IMR-90 (cell line): ENCODE measurements at places on chromosomes 5 and 9. TPM values are rescaled to one million over a fixed set of nuclear protein-coding genes. Genes with fewer than 3 reads are reported as not detected.

The SPDL1 gene
- 23.9 and 29.4 TPM in 2 replicates for polyA plus RNA-seq

The SPTLC1 gene
- polyA plus RNA-seq: 59.9 and 65.7 TPM in 2 replicates

The DELE1 gene
- polyA plus RNA-seq: 66.1 and 73.3 TPM in 2 replicates

The ANKRD20A1 gene
- polyA plus RNA-seq: 0.22 TPM in 1 of 2 replicates, not detected in the other

The IFNA10 gene
- polyA plus RNA-seq: not detected in 2 replicates

The TMEFF1 gene
- 0.62 and 0.89 TPM in 2 replicates for polyA plus RNA-seq

The ANAPC2 gene
- polyA plus RNA-seq: 29.5 and 34.3 TPM in 2 replicates

The PCDHGA3 gene
- polyA plus RNA-seq: 1.6 and 1.8 TPM in 2 replicates

The TLX3 gene
- polyA plus RNA-seq: not detected in 2 replicates

The ZNF454 gene
- 0.07 and 0.12 TPM in 2 replicates for polyA plus RNA-seq

The TAF11L10 gene
- not detected in 2 replicates for polyA plus RNA-seq

The TLE1 gene
- 51.0 and 52.9 TPM in 2 replicates for polyA plus RNA-seq

The PCDHGB5 gene
- 20.0 and 21.1 TPM in 2 replicates for polyA plus RNA-seq

The PROB1 gene
- 0.36 and 0.38 TPM in 2 replicates for polyA plus RNA-seq

The RECK gene
- polyA plus RNA-seq: 38.5 and 44.0 TPM in 2 replicates

The PNPLA7 gene
- polyA plus RNA-seq: 0.70 and 0.89 TPM in 2 replicates

The KCNN2 gene
- polyA plus RNA-seq: 7.5 and 8.8 TPM in 2 replicates

DNA sequence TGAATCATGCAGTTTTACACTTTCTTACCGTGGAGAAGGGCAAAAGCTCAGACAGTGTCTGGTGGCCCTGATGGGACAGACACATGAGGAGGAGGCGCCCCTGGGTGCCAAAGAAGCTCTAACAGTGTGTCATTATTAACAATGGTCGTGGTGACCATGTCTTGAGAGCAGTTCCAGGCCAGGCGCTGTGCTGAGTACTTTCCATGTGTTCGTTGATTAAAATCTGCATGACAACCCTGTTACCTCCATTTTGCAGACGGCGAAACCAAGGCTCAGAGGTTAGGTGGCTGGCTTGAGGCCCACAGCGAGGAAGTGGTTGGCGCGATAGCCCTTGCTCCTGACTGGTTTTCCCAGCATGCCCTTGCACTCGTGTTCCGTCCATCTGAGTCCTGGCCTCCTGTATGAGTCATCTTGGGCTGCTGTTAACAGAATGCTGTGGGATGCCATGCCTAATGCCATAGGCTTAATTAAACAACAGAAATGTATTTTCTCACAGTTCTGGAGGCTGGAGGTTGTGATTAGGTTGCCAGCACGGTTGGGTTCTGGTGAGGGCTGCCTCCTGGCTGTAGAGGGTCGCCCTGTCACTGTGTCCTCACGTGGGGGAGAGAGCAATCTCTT is 92.0 kb downstream of the AMBP start:
- DNase-seq: peak; percentile 41

DNA sequence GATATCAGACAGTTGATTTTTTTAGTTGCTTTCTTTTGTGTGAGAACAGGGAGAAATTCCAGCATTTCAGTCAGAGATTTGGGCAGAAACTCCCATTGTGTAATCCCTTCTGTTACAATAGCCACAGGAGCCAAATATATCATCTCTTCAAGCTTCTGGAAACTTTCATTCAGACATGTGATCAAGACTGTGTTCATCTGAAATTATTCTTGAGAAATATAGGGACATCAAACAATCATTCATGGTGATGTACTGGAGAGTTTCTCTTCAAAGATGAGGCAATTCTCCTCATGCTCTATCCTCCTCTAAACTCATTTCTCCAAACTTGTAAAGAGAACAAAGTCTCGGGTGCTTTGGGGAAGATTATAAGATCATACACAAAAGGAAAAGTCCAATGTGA is 35.2 kb upstream of the CSNK1G3 start:
- DNase-seq: no peak

DNA sequence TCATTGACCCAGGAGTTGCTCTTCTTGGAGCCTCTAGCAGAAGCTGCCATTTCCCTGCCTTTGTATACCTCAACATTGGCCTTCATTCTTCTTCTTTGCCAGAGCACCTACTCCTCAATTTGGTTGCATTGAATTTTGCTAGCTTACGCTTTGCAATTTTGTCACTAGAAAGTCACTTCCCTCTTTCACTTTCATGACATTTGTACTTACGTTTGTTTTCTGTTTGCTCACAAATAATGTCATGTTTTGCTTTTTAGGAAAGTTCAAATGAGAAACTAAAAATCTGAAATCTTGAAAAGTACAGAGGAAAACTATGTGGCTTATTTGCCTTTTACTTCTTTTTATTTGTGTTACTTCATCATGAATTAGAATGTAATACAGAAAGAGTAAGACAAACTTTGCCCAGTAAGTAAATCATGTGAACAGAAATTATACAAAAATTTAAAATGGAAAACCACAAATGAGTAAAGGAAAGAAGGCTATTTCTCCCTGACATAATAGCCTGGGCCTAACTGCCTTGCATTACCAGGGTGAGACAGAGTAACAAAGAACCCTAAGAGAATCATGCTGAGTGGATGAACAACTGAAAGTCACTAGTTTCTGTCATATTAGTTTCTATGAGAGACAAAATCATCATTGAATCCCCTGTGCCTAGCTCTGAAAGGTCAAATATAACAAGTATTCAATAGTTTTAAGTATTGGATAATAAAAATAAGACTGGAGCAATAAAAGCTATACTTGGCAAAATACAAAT is 7.4 kb upstream of the IFNA1 start:
- no peak for DNase-seq

GRCh38 chr5:74422671-74423070 is 217.9 kb downstream of the ENC1 start:
- DNase-seq: no peak

DNA sequence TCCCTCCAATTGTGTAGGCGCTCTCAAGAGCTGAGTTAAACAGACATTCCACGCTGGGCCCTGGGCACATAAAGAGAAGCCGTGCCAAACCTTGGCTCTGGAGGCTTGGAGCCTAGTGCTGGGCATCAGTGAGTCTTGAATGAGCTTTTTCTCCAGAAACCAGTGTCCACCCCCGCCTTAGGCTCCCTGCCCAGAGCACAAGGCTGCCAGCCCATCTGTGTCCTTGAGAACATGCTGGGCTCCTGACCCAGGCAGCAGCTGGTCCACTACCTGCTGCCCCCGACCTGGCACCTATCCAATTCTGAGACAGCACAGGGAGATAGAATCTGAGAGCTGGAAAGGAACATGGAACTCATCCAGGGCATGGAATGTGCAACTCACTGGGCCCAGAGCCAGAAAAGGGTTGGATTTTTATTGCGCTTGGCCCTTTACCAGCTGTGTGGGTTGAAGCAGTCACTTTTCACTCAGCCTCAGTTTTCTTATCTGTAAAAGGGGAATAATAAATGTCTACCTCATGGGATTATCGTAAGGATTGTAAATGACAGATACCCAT is 92.4 kb upstream of the CPLX2 start:
- no peak for DNase-seq

DNA sequence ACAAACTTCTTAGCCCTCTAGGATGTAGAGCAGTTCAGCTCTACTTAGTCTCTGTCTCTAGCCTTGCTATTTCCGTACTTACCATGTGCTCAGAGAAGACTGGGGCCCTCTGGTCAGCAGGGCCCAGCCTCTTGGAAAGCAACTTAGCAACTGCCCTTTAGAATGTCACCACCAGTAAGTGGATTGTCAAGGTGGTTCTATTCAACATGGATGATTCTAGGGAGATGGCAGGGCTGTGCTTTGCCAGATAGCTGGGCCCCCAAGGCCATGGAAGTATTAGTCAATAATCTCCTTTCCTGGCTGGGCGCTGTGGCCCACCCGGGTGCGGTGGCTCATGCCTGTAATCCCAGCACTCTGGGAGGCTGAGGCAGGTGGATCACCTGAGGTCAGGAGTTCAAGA is 177.6 kb upstream of the MVB12B start:
- DNase-seq: no peak

GRCh38 chr5:14861123-14861765 is 10.3 kb downstream of the ANKH start:
- no peak for DNase-seq

DNA sequence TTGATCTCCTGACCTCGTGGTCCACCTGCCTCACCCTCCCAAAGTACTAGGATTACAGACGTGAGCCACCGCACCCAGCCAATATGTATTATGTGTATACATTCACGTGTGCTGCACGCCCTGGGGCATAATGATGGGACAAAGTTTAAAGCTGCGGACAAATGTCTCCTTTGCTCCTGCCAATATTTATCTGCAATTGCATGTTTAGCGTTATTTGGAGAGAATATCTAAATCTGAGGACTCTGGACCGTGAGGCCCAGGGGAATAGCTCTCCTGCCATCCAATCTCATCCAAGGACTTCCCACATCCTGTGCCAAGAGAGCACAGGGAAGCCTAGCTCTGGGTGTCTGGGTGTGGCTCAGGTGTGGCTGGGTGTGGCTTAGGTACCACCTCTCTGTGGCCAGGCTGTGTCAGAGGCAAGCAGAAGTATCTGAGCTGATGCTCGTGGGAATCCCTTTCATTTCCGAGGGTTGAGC is 6.9 kb upstream of the BOD1 start:
- DNase-seq: no peak

DNA sequence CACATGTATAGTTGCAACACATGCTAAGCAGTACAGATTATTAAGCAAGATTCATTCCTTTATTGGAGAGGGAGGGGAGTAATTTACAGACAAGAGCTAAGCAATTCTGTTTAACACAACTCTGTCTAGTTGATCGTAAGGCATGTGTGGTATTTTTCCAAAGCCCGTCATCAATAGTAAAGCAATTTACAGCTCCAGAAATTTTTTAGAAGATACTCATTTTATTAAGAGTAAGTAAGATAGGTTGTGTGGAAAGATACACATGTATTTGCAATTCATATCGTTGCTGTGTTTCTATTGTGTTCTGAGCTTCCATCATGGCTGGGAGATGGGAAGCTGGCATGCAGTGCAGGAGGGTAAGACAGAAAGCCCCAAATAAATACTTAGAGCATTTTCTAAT is 289.2 kb upstream of the TMEM161B start:
- no peak for DNase-seq

DNA sequence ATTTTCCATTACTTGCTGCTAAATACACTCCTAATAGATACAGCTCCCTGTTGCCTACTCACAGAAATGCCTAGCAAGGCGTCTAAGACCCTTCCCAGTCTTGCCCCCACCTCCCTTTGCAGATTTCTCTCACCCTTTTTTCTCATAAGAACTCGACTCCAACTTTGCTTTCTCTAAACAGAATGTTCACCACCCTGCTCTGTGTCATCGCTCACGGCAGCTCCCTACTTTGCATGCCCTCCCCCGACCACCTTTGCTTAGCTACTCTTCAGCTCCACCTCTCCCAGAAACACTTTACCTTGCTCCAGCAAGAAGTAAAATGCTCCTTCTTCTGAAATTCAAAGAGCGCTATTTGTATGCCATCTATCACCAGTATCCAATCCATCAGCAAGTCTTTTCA is 15.2 kb upstream of the PPP1R2B start:
- no peak for DNase-seq

GRCh38 chr9:94289691-94290090 is 30.6 kb downstream of the ZNF169 start:
- peak; percentile 53 for DNase-seq

GRCh38 chr9:128082151-128082550 is 14.1 kb downstream of the SLC25A25 start:
- DNase-seq: no peak

GRCh38 chr5:170148430-170149205 is 42.9 kb downstream of the FOXI1 start:
- DNase-seq: no peak

DNA sequence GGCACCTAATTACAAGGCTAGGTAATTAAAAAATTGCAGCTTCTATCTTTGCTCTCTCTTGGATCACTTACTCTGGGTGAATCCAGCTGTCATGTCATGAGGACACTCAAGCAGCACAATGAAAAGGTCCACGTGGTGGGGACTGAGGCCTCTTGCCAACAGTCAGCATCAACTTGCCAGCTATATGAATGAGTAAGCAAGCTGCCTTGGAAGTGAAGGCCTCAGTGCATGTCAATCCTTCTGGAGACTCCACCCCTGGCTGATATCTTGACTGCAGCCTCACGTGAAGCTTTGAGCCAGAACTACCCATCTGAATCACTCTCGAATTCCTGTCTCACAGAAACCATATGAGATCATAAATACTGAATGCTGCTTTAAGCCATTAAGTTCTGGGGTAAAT is 140.5 kb downstream of the SNX18 start:
- peak; percentile 96 for DNase-seq
